GM23248 (cell line): ENCODE measurements at places on chromosomes 7 and 10.

- no peak overlapping the region for H3K4me3 ChIP-seq
- H3K27me3 ChIP-seq: peaks cover 25% of the 10 kb centered on the region
- DNase-seq: peak; percentile 53
- H3K36me3 ChIP-seq: no peaks in the 10 kb centered on the region
Observed at GRCh38 chr7:16063716-16064675, 357.3 kb downstream of the CRPPA start.

DNA sequence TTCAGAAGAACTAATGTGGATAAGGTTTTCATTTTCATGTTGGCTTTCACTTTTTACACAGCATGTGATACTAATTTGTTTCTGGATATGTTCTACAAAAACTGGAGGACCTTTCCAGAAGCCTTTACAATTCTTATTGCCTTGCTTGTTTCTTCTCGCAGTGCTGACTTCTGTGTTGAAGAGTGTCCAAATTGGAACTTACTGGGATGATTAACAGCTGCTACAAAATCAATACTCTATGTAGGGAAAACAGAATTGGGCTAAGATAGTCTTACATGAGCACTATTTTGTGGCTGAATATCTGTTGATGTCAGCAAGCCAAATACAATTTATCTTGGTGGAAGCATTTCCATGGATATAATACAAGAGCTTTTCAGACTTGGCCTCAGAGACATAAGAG, 351.2 kb downstream of the DGKB start:
- no peak overlapping the region for H3K4me3 ChIP-seq
- DNase-seq: no peak
- H3K27ac ChIP-seq: no peak overlapping the region
- H3K4me1 ChIP-seq: no peaks in the 10 kb centered on the region
- no peaks in the 10 kb centered on the region for H3K27me3 ChIP-seq

- H3K27me3 ChIP-seq: no peaks in the 10 kb centered on the region
- no peak overlapping the region for H3K4me3 ChIP-seq
- H3K27ac ChIP-seq: no peak overlapping the region
- no peaks in the 10 kb centered on the region for H3K36me3 ChIP-seq
Observed at GRCh38 chr7:110677405-110677804, 413.5 kb upstream of the LRRN3 start.

- no peaks in the 10 kb centered on the region for H3K4me1 ChIP-seq
- no peaks in the 10 kb centered on the region for H3K36me3 ChIP-seq
- no peak for DNase-seq
- H3K27me3 ChIP-seq: no peaks in the 10 kb centered on the region
- no peak overlapping the region for H3K4me3 ChIP-seq
Observed at GRCh38 chr10:8225187-8225586, 170.7 kb downstream of the GATA3 start.

DNA sequence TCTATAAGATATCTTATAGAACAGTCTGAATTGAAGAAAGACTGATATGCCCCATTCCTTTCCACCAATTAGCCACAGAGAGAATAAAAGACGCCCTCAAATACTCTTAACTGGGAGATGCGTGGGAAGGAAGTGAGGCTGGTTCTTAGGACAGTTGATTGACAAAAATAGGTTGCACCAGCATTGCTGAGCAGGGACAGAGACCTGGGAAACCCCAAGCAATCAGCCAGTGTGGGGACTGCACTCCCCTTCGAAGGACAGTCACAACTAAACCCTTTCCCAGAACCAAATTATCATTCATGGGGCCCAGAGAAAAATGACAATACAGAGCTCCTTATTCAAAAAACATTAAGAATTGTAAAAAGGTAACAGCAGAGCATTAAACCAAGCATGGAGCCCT, 196.9 kb upstream of the GHITM start:
- H3K4me1 ChIP-seq: no peaks in the 10 kb centered on the region
- no peak overlapping the region for H3K4me3 ChIP-seq
- no peak overlapping the region for H3K27ac ChIP-seq
- DNase-seq: no peak

DNA sequence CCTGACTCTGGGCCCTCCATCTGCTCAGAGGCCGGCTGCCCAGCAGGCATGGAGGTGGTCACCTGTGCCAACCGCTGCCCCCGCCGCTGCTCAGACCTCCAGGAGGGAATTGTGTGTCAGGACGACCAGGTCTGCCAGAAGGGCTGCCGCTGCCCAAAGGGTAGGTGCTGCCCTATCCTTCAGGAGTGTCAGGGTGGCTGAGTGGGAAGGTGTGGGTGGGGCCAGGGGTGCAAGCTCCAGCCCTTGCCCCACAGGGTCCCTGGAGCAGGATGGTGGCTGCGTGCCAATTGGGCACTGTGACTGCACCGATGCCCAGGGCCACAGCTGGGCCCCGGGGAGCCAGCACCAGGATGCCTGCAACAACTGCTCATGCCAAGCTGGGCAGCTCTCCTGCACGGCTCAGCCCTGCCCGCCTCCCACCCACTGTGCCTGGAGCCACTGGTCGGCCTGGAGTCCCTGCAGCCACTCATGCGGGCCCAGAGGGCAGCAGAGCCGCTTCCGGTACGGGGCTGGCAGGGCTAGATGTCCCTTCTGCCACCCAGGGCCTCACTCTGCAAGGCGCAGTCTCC, 17.5 kb upstream of the ZNF862 start:
- no peak for DNase-seq
- no peaks in the 10 kb centered on the region for H3K27me3 ChIP-seq
- no peaks in the 10 kb centered on the region for H3K4me1 ChIP-seq

- H3K27ac ChIP-seq: no peak overlapping the region
- DNase-seq: no peak
- H3K4me1 ChIP-seq: no peaks in the 10 kb centered on the region
- no peak overlapping the region for H3K4me3 ChIP-seq
- no peaks in the 10 kb centered on the region for H3K27me3 ChIP-seq
- H3K36me3 ChIP-seq: peaks cover under 1% of the 10 kb centered on the region; the same call in 1 of the 2 replicates
Observed at GRCh38 chr7:38781991-38782390, 127.0 kb downstream of the VPS41 start.

DNA sequence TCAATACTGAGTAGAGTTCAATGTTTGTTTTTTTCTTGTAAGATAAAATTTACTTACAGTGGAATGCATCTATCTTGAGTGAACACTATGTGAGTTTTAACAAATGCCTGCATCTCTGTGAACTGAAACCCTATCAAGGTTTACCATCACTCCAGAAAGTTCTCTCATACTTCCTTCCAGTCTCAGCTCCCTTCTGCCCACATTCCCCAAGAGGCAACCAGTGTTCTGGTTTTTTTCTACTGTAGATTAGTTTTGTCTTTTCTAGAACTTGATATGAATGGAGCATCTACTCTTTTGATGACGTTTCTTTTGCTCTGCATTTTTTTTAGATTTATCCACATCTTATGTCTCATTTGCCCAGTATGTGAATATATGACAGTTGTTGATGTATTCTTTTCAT, 17.1 kb downstream of the WIPI2 start:
- H3K4me3 ChIP-seq: no peak overlapping the region
- no peak overlapping the region for H3K27ac ChIP-seq
- no peak for DNase-seq
- H3K36me3 ChIP-seq: peaks cover 42% of the 10 kb centered on the region
- no peaks in the 10 kb centered on the region for H3K4me1 ChIP-seq

DNA sequence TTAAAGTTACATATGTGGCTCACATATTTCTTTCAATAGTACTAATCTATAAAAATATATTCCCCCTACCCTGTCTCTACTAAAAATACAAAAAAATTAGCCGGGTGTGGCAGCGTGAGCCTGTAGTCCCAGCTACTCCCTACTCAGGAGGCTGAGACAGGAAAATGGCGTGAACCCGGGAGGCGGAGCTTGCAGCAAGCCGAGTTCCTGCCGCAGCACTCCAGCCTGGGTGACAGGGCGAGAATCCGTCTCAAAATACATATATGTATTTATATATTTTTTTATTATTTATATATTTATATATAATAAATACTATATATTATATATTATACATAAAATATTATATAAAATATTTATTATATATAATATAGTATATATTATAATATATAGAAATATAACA, 69.7 kb upstream of the GRM3 start:
- no peak for DNase-seq
- no peak overlapping the region for H3K4me3 ChIP-seq
- H3K27ac ChIP-seq: no peak overlapping the region
- no peaks in the 10 kb centered on the region for H3K27me3 ChIP-seq

- H3K36me3 ChIP-seq: no peaks in the 10 kb centered on the region
- DNase-seq: no peak
Observed at GRCh38 chr7:22074897-22075296, 129.2 kb upstream of the CDCA7L start.

- no peaks in the 10 kb centered on the region for H3K36me3 ChIP-seq
- no peak overlapping the region for H3K27ac ChIP-seq
- no peaks in the 10 kb centered on the region for H3K4me1 ChIP-seq
- DNase-seq: no peak
Observed at GRCh38 chr7:35474100-35474499, 220.2 kb upstream of the TBX20 start.

GRCh38 chr10:76086761-76087639, 655.6 kb downstream of the LRMDA start:
- no peaks in the 10 kb centered on the region for H3K36me3 ChIP-seq
- H3K4me3 ChIP-seq: peak overlapping the region; percentile 15

DNA sequence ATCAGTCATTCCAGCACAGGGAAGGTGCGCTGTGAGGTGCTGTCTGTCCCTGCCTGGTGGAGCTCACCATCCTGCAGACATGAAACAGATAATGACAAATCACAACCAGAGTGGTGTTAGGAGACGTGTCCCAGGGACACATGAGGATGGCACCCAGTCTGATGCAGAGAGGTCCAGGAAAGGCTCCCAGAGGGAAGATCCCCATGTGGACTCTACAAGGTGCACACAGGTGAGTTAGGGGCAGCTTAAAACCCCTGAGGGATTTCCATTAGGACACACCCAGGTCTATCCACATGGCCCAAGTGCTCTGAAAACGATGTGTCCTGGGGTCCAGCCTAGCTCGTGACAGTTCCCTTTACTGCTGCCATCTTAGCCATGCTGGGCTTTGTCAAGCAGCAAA, 91.4 kb downstream of the ADARB2 start:
- DNase-seq: no peak
- no peak overlapping the region for H3K27ac ChIP-seq
- no peaks in the 10 kb centered on the region for H3K4me1 ChIP-seq
- no peaks in the 10 kb centered on the region for H3K36me3 ChIP-seq
- no peak overlapping the region for H3K4me3 ChIP-seq

DNA sequence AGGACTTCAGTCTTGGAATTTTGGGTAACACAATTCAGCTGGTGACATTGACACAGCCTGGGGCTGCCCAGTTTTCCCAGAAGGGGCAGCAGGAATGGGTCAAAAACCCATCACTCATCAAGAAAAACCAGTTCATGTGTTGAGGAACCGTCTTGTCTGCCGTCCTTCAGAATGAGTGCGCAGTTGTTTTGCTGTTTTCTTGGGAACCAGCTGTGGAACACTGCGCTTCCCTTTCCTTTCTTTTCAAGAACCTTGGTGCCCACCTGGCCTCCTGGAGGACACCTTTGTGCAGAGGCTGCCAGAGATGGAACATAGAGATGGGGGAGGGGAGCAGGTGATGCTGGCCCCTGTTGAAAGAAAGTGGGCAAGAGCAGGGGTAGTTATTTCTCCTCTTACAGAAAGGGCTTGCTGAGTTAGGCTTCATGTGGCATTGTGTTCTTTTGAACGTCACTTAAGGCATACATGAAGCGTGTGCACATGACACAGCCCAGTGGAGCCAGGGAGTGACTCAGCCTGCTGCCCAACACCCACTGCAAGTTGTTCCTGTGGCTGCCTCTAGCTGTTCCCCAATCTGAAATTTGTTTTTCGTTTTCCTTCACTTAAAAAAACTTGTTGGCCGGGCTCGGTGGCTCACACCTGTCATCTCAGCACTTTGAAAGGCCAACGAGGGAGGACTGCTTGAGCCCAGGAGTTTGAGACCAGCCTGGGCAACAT, 87.4 kb upstream of the TNS3 start:
- H3K4me3 ChIP-seq: peak overlapping the region; percentile 57
- peaks cover 8% of the 10 kb centered on the region for H3K4me1 ChIP-seq
- H3K36me3 ChIP-seq: no peaks in the 10 kb centered on the region
- peak; percentile 96 for DNase-seq

DNA sequence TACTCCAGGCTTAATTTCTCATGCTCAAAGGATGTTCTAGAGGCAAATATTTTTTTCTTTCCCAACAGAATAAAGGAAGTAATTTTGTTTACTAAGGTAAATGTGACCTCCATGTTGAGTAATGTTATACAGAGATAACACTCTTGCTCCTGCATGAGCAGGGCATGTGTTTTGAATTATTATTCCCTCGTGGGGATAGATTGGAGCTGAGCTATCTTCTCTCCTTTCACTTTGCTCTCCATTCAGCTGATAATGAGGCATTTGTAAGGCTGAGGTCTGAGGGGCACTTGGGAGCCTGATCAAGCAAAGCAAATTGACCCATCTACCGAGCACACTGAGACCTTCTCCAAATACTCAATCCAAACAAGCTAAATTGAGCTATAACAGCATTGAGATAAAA, 50.7 kb upstream of the GHITM start:
- H3K27me3 ChIP-seq: no peaks in the 10 kb centered on the region
- H3K27ac ChIP-seq: no peak overlapping the region
- no peak overlapping the region for H3K4me3 ChIP-seq
- H3K36me3 ChIP-seq: no peaks in the 10 kb centered on the region
- no peaks in the 10 kb centered on the region for H3K4me1 ChIP-seq
- no peak for DNase-seq

DNA sequence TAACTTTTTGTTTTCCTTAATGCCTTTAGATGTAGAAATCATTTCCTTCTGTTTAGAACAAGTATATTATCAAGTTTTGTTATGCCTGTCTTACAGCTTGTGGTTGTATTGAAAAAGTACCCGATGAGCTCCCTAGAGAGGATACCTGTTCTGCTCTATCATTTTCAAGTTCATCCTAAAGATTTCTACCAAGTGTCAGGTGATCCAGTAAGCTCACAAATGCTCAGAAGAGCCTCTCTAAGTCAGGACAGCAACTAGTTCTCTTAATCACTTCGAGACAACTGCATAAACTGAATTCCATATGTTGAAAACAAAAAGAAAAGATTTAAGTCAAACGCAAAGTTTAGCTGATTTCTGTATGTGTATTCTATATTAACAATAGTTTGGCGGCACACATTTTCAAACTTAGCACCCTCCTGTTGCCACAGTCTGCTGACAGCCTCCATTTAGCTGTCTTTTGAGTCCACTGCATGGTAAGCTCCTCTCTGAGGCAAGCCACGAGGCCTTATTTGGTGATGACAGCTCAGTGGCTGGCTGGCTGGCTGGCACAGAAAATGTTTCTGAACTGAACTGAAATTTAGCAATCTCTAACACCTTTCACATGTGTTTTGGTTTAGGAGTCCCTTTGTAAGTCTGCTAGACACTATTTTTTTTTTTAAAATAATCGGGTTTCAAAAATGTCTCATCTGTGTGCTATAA, 59.4 kb downstream of the SEMA3C start:
- H3K27ac ChIP-seq: peak overlapping the region; percentile 14
- peaks cover 46% of the 10 kb centered on the region for H3K4me1 ChIP-seq

GRCh38 chr10:48333856-48334255, 27.4 kb downstream of the MAPK8 start:
- DNase-seq: no peak
- H3K4me3 ChIP-seq: no peak overlapping the region
- H3K27ac ChIP-seq: no peak overlapping the region
- no peaks in the 10 kb centered on the region for H3K4me1 ChIP-seq
